ENCODE measurements at places on chromosomes 3 and 15.

GRCh38 chr15:38707802-38708671, 143.4 kb upstream of the RASGRP1 start:
- DNase-seq: no peak

GRCh38 chr3:22349215-22349851, 598.3 kb upstream of the ZNF385D start:
- no peak for DNase-seq

DNA sequence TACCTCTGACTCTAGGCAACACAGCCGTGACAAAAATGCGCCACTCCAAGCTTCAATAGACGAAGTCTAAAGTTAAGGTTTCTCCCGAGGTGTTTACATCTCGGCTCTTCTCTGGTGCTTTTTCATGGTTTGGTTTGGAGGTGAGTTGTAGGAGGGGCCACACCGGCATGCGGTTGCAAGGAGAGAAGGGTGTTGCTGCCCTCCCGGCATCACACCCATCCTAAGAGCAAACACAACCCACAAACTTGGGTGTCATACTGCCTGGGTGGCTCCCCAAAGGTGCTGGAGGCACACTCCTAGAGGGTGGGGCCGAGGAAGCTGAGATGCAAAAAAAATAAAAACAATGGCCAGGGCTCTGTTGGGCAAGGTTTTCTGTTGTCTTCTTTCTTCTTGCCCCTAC, 225.2 kb upstream of the ICE2 start:
- DNase-seq: no peak

DNA sequence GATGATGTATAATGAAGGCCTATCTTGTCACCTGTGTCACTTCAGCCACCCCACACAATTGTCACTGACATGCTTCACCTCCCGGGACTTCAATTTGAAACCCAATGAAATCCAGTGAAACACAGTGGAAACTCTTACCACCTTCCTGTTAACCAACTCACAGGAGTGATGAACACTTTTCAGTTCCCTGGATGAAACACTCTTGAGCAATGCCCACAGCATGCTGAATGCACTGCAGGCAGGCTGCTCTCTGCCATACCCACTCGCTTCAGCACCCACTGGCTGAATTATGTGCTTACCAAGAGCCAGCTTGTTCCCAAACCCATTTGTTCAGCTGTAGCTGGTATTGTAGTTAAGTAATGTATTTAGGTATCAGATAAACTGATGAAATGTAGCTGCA, 47.0 kb downstream of the MAP2K1 start:
- no peak for DNase-seq

- no peak for DNase-seq
Measured at GRCh38 chr3:57815036-57815435, 58.9 kb downstream of the SLMAP start.

- DNase-seq: no peak
Measured at GRCh38 chr3:99647081-99647480, 8.7 kb downstream of the COL8A1 start.

DNA sequence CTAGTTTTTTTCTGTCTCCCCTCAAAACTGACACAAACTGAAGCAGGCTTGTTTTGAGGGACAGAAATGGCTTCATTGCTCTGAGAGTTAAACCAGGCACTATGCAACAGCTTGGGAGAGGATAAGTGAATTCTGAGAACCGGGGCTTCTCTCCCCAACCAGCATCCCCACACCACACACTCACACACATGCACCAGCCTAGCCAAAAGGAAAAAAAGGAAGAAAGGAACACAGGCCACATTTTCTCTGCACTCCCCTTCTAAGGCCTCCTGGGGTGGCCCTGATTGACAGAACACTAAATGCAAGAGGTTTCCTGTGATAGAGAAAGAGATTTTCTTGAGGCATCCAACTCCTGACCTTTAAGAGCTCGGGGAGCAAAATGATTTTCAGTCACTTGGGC, 177.5 kb downstream of the TLE3 start:
- DNase-seq: no peak

GRCh38 chr15:82680200-82681102, 29.2 kb downstream of the AP3B2 start:
- DNase-seq: peak; percentile 57

- DNase-seq: no peak
Measured at GRCh38 chr3:123831420-123831819, 52.7 kb downstream of the MYLK start.

DNA sequence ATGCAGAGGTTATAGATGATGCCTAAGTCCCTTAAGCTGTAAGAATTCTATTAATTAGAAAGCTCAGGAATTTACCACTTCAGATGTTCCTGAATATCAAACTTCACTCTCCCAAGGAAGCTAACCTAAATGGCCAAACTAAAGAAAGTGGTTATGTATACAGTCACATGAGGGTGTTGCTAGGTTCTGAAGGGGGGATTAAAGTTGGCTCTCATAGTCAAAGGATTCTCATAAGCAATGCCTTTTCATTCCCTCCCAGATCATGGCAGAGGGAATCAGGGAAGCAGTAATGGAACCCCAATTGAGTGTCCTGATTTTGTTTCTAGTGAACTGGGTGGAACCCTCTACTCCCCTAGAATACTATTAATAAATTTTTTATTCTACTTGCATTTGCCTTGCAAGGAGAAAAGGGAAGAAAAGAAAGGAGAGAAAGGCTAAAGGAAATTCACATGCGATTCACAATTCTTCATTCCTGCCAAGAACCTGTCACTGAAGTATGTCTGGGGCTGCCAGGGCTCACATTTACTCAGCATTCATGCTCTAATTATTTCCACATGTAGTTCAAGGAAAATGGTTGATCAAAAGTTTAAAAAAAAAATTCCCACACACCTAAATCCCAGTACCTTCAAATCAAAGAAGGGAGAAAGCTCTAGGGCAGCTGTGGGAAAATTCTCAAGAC, 25.1 kb downstream of the FSTL1 start:
- no peak for DNase-seq

DNA sequence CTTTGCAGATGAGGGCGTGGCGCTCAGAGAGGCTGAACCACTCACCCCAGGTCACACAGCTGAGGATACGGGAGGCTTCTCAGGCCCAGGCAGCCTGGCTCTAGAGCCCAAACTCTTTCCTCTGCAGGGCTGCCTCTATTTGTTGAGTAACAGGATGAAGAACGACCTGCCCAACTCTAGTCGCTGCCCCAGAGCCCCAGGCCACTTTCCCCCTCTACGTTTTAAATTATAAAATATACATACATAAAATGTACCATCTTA, 19.2 kb upstream of the ZXDC start:
- no peak for DNase-seq

DNA sequence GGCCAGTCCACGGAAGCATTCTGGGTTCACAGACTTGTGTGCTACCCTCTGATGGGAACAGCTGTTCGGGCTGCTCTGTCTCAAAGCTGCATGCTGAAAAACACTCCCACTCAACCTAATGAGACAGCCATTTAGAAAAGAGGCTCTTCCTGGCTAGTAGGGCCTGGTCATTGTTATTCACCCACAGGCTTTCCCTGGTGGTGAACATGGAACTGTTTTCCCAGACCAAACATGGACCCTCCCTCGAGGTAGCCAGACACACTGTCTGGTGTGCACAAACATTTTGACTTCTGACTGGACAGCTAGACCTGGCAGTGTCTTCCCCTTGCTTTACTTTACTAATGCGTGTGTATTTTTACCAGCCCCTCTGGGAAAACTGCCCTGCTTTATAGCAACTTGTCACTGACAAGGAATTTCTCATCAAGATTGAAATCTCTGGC, 39.0 kb downstream of the MECOM start:
- DNase-seq: no peak

DNA sequence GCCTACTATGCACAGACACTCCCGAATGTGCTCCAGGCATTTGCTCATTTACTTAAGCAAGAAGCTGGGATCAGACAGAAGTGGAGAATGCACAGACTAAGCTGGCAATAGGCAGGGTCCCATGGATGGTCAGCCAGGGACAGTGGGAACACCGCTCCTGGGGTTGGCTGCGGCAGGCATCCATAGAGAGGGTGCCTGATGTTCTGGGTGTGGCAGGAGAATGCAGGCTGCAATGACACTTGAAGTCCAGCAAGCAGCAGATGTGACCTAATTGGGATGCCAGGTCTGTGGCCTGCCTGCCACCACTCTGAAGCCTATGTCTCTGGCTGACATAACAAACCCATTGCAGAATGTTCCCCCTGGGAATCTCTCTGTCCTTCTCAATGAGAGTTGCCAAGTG, 40.2 kb upstream of the SLC6A11 start:
- no peak for DNase-seq

GRCh38 chr3:170572665-170573253, 13.1 kb downstream of the SLC7A14 start:
- no peak for DNase-seq

DNA sequence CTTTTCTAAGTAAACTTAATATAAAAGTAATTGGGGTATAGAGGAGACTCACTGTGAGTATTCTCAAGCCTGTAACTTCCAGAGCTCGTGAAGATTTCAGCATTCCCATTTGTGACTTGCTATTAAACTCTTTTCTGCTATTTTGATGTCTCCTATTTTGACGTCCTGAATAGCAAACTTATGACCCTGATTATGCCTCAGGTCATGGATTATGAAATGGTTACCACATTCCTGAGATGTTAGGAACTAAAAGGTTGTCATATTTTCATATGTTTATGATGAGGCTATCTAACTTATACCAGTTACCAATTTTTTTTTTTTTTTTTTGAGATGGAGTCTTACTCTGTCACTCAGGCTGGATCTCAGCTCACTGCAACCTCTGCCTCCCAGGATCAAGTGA, 105.5 kb downstream of the ATG7 start:
- no peak for DNase-seq

GRCh38 chr3:191320316-191320715, 8.9 kb upstream of the CCDC50 start:
- no peak for DNase-seq

DNA sequence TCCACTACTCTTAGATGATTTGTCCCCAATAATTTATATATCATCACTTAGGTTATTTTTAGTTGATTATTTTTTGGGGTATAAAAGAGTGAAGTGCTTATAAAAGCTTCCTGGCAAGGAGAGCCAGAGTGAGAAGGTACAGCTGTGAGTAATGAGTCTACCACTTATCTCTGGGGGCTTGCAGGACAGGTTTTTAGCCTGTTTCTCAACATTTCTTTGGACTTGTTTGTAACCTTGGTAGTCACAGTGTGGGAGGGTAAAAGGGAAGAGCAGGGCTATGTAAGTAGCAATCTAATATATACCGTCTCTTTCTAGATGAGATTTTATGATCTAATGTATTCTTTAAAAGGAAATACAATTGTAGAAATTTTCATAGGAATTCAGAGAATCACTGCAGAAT, 321.3 kb upstream of the GOLIM4 start:
- no peak for DNase-seq

- DNase-seq: no peak
Measured at GRCh38 chr3:132014105-132014504, 20.7 kb downstream of the CPNE4 start.

DNA sequence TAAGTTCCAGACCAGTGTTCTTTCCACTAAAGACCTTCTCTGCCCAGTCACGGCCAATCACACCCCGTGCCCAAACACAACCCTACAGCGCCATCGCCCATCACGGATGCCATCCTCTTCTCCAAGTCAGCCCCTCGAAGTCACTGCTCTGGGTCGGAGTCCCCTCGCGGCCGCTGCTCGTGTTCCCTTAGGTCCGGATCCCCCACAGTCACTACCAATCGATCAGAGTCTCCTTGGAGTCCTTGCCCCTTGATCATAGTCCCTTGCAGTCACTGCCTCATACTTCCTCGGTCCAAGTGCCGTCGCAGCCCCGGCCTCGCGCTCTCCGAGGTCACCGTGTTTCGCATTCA, 461 bp downstream of the PCYT1A start:
- no peak for DNase-seq

GRCh38 chr3:188108703-188109412, 45.1 kb upstream of the LPP start:
- DNase-seq: no peak

DNA sequence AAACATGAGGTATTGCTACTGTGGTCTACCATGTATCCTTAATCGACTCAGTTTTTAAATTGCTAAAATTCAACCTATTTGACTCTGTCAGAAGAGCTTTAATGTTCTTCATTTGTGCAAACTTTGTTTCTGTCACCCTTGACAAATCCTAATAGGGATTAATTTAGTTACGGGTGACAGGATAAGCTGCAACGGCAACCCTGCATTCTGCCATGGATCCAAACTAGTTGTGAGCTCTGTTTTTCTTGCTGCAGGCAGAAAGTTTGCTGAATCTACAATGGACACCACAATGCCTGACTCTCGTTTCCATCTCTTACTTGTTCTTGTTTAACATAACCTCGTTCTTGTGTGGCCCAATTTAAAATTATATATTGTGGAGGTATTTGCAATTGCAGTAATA, 352.3 kb downstream of the ROBO2 start:
- no peak for DNase-seq

- no peak for DNase-seq
Measured at GRCh38 chr15:66724732-66725463, 22.9 kb downstream of the SMAD6 start.

DNA sequence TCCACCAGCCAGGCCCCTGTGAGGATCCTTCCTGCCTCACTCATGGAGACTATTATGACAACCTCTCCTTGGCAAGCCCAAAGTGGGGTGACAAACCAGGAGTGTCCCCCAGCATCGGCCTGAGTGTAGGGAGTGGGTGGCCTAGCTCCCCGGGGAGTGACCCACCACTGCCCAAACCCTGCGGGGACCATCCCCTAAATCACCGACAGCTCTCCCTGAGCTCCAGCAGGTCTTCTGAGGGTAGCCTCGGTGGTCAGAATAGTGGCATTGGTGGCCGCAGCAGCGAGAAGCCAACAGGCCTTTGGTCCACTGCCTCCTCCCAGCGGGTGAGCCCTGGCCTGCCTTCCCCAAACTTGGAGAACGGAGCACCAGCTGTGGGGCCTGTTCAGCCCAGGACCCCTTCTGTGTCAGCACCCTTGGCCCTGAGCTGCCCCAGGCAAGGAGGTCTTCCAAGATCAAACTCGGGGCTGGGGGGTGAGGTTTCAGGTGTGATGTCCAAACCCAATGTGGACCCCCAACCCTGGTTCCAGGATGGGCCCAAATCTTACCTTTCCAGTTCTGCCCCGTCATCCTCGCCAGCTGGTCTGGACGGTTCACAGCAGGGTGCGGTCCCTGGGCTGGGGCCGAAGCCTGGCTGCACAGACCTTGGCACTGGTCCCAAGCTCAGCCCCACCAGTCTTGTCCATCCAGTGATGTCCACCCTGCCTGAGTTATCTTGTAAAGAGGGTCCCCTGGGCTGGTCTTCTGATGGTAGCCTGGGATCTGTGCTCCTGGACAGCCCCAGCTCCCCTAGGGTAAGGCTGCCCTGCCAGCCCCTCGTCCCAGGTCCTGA, 1.0 kb downstream of the LIMD1 start:
- no peak for DNase-seq

DNA sequence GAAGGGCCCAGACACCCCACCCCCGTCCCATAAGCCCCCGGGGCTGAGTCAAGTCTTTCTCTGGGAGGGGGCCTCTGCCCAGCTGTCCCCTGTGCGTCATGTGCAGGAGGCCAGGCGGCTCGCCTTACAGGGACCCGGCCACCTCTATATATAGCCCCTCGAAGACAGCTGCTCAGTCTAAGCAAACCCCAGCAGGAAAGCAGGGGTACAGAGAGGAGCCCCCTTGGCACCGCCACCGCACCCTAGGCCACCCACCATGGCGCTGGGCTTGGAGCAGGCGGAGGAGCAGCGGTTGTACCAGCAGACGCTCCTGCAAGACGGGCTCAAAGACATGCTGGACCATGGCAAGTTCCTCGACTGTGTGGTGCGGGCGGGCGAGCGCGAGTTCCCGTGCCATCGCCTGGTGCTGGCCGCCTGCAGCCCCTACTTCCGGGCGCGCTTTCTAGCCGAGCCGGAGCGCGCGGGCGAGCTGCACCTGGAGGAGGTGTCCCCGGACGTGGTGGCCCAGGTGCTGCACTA, at the start of gene KLHL40:
KLHL40 (plus strand) TSS at position 175 of the 519 bp plus-strand sequence; CDS start at position 257, 82 bp downstream.
- DNase-seq: no peak

- DNase-seq: no peak
Measured at GRCh38 chr3:156760333-156760732, 65.8 kb upstream of the LEKR1 start.
